NCI-H774 (cell line): ENCODE measurements at places on chromosomes 4 and X.
A peak's percentile ranks its signal among the peaks of the same experiment; 100 is the strongest.

- no peak for DNase-seq
Measured at GRCh38 chrX:19785647-19786046, 101.8 kb downstream of the SH3KBP1 start.

- DNase-seq: no peak
Measured at GRCh38 chr4:145167887-145168286, 12.5 kb downstream of the OTUD4 start.

DNA sequence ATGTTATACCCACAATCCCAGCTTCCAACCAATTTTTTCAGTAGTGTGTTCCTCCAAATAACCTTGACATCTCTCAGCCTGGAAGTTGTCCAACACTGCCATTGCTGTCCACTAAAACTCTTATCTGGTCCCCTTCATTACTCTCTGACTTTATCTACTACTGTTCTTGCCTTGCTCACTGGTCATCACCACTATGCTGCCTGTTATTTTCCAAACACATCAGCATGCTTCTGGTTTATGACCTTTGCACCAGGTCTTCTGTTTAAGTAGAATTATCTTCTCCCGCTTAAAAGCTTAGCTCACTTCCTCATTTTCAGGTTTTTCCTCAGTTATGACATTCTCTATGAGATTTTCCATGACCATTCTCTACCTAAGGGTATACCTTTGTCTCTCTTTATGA, 5.5 kb downstream of the ELMOD2 start:
- no peak for DNase-seq

DNA sequence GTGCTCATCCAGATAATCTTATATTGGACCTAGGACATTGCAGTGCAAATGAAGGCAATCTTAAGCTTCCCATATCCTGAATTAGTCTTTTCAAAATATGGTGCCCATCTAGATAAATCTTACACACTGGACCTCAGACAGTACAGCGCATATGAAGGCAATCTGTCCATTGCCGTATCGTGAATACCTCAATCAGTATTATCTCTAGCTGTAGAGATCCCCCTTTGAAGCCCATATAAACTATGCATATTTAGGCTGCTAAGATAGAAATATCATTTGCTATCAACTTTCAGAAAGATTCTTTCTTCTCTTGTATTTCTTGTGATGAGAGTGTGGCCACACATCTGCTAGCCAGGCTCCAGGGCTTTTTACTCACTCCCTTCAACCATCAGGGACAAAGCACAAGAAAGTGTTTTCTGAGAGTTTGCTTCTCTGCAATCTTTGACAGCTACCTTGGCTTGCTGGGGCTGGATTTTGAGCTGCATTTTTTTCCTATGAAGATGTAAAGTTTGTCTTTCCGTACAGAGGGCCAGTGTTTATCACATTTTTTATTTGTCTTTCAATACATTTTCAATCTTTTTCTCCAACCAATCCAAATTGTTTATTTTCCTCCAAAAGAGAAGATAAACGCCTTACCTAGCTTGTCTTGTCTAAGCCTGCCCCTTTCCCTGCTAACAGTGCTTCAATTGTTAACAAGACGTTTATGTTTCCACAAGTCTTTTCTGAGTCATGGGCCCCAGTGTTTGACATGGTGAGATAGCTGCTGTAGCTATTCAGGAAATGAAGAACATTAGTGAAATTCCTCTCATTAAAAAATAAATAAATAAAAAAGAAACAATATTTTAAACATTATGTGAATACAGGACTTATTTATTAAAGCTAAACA, 57.6 kb upstream of the FAT1 start:
- DNase-seq: no peak

DNA sequence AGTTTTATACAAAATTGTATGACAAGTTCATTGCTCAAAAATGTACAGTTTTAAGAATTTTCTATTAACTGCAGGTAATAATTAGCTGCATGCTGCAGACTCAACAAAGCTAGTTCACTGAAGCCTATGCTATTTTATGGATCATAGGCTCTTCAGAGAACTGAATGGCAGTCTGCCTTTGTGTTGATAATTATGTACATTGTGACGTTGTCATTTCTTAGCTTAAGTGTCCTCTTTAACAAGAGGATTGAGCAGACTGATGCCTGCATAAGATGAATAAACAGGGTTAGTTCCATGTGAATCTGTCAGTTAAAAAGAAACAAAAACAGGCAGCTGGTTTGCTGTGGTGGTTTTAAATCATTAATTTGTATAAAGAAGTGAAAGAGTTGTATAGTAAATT, 131.0 kb downstream of the TET2 start:
- peak; percentile 19 for DNase-seq

DNA sequence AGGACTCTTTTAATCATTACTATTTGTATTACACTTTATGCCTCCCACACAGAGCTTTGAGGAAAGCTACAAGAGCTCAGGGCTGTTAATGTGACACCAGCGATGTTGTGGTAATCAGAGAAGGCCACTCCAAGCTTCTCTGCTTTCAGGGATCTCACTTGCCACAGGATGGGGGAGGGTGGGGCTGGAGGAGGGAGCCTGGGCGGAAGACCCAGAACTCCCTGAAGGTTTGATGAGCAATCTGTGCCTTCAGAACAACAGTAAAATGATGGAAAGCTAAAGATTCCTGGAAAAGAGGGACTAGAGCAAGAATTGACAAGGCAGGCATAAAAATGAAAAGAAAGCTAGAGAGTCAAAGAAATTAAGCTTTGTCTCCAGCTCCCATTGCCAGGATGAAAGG, 75.6 kb downstream of the MAML3 start:
- DNase-seq: no peak

DNA sequence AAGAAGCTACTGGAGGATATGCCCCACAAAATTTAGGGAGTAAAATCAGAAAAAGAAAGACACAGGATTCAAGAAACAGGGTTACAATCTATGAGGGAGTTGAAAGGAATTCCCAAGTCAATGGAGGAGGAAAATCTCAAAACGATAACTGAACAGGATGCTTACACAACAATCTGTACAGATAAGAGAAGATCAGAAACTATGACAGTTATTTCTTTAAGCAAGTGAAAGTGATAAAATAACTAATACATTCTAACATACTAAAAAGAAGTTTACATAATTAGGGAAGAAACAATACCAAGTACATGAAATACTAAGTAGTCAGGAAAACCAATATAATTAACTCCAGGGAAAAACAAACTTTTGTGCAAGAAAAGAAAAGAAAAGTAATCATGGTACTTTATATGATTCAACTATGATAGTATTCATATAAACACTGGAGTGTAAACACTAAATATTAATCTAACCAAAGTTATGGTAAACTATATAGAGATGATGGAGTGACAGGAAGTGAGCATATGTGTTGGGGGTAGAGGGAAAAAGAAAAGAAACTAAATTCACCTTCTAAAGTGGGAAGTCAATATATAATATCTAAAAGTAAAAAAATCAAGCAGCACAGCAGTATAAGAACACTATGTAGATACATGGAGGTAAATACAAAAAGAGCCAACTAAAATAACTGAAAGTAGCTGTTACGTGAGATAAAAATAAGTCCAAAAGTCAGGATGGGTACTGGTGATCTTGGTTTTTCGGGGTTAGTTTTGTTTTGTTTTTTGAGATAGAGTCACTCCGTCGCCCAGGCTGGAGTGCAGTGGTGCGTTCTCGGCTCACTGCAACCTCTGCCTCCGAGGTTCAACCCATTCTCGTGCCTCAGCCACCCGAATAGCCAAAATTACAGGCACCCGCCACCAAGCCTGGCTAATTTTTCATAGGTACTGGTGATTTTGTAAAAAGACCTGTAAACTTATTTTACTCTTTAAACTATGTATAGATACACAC, 99.3 kb downstream of the TEX11 start:
- no peak for DNase-seq

DNA sequence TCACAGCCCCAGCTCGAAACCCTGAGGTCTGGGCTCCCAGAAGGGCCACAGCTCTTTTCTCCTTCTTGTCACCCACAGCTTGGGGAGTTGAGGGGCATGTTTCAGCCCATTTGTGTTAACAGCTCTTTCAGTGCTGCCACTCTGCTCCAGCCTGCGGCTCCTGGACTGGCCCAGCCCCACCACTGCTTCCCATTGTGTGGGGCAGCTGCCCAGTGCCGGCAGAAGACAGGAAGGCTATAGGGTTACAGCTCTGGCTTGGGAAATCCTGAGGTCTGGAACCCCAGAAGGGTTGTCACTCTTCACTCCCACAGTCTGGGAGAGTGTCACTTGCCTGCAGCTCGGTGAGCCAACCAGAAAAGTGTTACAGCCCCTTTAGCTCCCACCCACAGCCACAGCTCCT, 7.0 kb upstream of the HNRNPD start:
- no peak for DNase-seq

- DNase-seq: no peak
Measured at GRCh38 chr4:111802191-111802590, 343.1 kb upstream of the FAM241A start.

DNA sequence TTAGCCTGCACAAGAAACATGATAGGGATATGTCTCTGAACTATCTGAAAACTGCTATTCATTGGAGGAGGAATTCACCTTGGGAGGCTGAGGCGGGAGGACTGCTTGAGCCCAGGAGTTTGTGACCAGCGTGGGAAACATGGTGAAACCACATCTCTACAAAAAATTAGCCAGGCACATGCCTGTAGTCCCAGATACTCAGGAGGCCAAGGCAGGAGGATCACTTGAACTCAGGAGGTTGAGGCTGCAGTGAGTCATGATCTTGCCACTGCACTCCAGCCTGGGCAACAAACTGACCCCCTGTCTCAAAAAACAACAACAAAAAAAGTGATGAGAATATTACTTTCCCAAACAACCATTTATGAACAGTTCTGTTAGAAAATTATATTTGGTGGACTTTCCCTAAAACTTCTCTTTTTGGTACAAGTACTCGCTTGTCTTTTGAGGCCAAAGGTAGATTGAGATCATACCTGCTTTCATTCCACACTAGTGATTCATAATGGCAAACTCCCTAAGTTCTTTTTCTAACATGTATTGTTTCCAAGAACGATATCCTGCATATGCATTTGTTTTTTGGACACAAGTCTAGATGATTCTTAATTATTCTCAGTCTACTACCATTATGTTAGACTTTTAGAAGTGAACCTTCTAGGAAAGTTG, 33.4 kb downstream of the METTL14 start:
- no peak for DNase-seq

- no peak for DNase-seq
Measured at GRCh38 chr4:138450546-138451275, 208.6 kb upstream of the SLC7A11 start.
